ENCODE measurements at places on chromosomes 12 and 14.

- DNase-seq = no peak
Observed at GRCh38 chr12:68467514-68467913, 135.4 kb upstream of the MDM1 start.

- DNase-seq = no peak
Observed at GRCh38 chr12:52630008-52630500, 11.7 kb upstream of the KRT73 start.

DNA sequence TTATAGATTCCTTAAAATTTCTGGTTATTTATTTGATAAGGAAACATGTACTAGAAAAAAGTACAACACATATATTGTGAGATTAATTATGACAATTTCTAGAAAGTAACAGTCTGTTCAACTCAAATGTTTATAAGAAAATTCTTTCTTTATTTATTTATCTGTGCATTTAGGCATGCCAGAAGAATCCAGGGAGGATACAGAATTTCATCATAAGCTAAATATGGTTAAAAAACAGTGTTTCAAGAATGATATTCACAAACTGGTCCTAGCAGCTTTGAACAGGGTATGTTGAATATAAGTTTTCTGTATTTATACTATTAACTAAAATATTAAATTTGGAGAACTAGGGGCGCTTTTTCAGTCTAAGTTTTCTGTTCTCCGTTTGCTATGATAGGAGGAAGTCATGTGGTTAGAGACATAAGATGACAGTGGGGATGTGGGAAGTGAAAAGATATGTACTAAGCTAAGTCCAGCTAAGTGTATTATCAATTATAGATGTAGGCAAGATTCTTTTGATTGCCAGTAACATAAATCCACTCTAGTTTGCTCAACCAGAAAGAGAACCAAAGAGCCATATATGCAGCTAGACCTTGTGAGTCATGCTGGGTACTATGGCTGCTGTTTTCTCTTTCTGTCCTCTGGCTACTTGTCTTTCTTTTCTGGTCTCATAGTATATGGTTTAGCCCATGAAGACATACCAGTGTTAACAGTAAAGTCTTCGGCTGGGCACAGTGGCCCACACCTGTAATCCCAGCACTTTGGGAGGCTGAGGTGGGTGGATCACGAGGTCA, 39.0 kb downstream of the LRRK2 start:
- DNase-seq = no peak

GRCh38 chr14:46819117-46819516, 167.5 kb upstream of the RPL10L start:
- DNase-seq = no peak

- no peak for DNase-seq
Observed at GRCh38 chr14:102217399-102217798, 77.7 kb downstream of the WDR20 start.

DNA sequence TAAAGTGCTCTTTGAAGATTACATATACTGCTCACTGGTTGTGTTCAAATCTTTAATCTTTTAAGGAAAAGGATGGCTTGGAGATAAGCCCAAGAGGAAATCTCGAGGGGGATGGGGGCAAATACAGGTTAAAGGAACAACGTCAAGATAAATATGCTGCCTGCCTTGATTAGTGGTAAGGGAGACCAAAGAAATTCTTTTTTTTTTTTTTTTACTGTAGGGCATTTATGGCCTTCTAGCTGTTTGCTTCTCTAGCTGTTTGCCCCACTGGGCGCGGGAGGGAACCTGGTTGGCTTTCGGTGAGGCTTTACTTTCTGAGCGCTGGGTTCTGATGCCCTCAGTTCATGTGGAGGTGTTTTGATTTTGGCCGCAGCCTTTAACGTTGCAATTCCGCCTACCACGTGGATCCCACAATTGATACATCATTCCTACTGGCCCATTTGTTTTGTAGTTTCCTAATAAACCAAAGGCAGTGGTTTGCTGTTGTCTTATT, 5.7 kb downstream of the CCND2 start:
- DNase-seq = no peak

DNA sequence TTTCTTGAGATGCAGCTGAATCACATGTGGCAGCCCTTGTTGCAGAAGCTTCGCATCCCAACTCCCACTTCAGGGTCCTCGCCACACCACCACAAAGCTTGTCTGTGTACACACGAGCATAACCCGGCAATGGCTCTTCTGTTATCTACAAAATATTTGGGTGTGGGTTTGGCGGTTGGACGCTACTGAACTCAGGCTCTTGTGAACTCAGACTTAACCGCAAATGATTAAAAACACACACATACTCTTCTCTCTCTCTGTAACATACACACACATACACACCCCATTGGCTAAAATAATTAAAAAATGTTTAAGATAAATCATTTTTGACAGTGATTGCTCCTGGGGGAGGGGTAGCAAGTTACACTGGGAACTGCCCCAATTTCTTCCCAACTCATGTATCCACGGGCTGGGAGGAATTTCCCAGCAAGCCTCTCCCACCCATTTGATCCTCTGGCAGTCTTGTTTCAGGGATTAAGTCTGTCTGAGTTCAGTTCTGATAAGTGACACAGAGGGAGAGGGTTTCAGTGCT, 63.7 kb upstream of the MANSC4 start:
- no peak for DNase-seq

DNA sequence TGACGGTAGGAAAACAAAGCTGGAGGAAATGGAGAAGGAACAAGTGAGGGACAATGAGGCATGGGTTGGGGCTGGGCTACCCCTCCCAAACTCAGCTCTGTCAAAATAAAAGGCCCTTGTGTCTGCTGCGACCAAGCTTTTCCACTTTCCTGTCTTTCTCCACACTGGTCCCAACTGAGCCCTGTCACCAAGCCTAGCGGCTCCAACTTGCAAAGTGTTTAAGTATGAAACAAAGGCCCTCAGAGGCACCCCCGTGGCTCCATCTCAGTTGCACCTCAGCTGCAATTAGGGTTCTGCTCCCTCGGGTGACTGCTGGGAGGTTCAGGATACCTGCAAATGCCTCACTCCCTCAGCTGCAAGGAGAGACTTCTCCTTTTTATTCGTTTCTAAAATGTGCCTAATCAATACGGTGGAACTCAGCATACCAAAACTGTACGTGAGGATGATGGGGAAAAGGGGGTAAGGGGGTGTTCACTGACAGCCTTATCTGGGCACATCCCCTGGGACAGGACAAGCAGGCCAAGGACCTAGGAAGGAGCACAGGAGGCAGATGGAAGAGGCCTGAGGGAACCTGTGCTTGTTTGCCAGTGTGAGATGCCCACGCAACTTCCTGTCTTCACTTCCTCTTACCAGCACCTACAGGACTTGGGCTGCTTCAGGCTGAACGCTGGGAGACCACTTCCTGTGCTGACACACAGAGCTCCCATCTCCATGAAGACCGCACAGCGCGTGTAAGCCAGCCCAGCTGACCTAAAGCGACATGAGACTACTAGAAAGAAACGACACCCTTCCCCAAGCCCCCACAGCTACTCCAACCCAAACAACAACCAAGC, 8.9 kb downstream of the VAMP1 start:
- peak; percentile 65 for DNase-seq

GRCh38 chr12:91562476-91562875, 379.9 kb upstream of the DCN start:
- DNase-seq = no peak

DNA sequence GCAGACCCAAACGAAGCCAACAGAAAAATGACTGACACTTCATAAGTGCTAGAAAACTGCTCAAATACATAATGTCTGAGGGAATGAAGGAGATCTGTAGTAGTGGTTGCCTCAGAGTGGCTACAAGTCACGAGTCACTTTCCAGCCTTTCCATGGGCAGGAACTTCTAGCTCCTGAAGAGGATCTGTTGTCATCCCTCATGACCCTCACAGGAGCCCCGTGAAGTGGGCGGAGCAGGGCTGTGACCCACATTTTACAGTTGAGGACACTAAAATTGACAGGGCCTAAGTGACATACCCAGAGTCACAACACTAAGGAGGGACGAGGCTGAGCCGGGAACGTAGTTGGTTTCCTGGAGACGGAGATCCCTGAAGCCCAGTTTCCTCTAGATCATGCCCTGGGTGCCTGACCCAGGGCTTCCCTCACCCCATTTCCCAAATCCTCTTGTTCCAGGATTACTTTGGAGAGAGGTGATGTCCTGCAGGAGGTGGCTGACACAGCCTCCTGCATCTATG, 45.8 kb upstream of the P2RX7 start:
- DNase-seq = no peak

GRCh38 chr12:121927813-121928212, 9.4 kb downstream of the CFAP251 start:
- no peak for DNase-seq

All from activated CD8-positive, alpha-beta memory T cell treated with anti-CD3 and anti-CD28 coated beads for 1 hour (primary cell).